ENCODE measurements at places on chromosomes 1 and 21.

GRCh38 chr1:108612496-108612895 is 48.4 kb downstream of the HENMT1 start:
- DNase-seq, result no peak

DNA sequence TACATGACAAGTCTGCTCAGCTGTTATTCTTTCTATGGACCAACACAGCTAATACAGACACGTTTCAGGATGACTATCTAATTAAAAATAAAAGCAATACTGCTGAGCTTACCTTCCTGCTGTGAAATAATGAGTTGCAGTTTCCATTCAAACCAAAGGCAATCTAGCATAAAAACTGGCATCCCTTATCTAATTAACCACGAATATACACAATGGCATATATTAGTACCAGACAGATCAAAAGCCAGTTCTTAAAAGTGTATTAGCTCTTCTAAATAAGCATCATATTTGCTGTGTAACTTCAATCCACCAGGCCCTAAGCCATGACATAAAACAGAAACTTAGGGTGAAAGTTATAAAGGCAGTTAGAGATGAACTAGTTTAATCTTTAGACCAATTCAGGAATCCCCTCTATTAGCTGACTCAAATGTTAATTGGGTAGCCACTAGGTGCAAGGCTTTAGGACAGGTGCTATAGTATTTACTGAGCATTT is 20.6 kb downstream of the TESK2 start:
- no peak for DNase-seq

GRCh38 chr1:200774311-200774710 is 35.6 kb downstream of the CAMSAP2 start:
- DNase-seq, result no peak

GRCh38 chr1:156961709-156962108 is 41.3 kb downstream of the LRRC71 start:
- DNase-seq, result no peak

- peak; percentile 93 for DNase-seq
Measured at GRCh38 chr1:66684353-66684752, 67.9 kb upstream of the DYNLT5 start.

GRCh38 chr21:42556476-42556875 is 42.8 kb downstream of the SLC37A1 start:
- DNase-seq, result no peak

DNA sequence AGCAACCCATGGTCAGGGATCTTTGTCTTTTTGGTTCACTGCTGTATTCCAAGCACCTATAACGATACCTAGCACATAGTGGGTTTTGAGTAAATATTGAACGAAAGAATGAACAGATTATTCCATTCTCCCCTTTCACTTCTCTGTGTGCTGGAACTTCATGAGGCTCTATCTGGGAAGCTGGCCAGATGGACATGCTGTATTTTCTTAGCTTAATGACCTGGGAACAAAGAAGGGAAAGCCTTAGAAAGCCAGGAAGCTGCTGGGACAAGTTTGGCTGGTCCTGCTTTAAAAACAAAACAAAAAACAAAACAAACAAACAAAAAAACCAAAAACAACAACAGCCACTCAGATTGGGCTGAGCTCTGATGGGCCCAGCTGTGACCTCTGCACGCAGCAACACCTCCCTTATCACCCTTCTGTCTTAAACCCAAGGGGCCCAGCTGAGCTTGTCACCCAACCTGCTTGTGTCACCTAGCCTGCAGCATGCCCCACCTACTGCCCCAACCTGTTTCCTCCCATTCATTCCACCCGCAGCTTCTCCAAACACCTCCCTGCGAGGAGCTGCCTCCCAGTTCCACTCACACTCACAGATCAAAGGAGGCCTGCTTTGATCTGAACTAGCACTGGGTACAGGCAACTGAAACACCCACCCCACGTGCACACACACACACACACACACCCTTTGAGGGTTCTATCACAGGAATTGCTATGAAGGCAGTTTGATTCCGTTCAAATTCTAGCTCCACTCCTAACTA is 37.1 kb downstream of the SLC30A1 start:
- DNase-seq, result no peak

- no peak for DNase-seq
Measured at GRCh38 chr1:1197551-1198422, 8.6 kb downstream of the TNFRSF18 start.

GRCh38 chr1:169044971-169045370 is 61.5 kb upstream of the ATP1B1 start:
- DNase-seq, result no peak

DNA sequence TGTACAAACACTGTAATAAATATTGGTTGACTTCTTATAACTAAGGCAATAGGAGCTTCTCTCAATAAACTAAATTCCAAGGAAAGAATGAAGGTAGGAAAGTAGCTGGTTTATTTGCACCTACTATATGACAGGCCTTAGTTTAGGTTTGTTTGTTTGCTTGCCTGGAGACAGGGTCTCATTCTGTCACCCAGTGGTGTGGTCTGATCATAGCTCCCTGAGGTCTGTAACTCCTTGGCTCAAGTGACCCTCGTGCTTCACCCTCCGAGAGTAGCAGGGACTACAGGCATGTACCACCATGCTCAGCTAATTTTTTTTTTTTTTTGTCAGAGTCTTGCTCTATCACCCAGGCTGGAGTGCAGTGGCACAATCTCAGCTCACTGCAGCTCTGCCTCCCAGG is 1.9 kb upstream of the EDARADD start:
- DNase-seq, result no peak

GRCh38 chr1:216193839-216194443 is 229.3 kb downstream of the USH2A start:
- DNase-seq, result no peak

DNA sequence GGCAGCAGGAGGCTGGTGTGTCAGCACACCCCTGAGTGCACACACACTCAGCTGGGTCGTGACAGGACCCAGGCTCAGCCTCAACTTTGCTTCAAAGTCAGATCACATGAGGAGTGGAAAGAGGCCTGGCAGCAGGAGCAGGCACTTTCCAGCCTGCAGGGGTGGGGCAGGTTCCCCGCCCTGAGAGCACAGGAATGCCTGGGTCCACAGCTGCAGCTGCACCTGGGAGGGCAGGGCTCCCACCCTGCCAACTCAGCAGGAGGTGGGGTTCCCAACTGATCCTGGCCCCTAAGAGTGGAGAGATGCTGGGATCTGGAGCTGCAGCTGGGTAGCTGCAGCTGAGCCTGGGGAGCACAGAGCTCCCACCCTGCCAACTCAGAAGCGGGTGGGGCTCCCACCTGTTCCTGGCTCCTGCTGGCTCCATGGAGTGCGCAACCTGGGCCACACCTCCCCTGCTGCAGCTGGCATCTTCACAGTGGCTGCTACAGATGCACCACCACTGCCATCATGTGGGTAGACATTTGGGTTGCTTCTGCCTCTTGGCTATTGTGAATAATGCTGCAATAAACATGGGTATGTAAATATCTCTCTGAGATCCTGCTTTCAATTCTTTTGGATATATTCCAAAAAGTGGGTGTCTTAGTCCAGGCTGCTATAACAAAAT is 415.4 kb downstream of the TTLL7 start:
- DNase-seq, result peak; percentile 9

DNA sequence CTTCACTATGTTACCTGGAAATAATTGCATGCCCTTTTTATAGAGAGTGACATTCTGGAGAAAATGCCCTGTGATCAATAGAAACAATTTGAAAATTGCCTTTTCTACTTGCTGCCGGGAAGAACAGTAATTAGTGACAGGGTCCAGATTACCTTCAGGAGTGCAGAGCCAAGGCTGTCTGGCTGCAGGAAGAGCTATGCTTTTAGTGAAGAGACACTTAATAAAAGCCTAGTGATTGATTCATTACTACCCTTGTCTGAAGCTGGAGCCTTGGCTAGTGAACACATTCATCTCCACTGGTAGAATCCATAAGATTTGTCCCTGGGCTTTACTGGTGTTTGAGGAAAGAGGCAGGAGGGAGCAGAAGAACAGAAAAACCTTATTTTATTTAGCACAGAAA is 12.9 kb upstream of the DNASE2B start:
- no peak for DNase-seq

- DNase-seq, result no peak
Measured at GRCh38 chr1:173337126-173337525, 130.0 kb upstream of the TNFSF4 start.

GRCh38 chr21:28523367-28523766 is 469.3 kb downstream of the LTN1 start:
- no peak for DNase-seq

GRCh38 chr1:46577671-46578070 is 26.2 kb upstream of the KNCN start:
- no peak for DNase-seq

DNA sequence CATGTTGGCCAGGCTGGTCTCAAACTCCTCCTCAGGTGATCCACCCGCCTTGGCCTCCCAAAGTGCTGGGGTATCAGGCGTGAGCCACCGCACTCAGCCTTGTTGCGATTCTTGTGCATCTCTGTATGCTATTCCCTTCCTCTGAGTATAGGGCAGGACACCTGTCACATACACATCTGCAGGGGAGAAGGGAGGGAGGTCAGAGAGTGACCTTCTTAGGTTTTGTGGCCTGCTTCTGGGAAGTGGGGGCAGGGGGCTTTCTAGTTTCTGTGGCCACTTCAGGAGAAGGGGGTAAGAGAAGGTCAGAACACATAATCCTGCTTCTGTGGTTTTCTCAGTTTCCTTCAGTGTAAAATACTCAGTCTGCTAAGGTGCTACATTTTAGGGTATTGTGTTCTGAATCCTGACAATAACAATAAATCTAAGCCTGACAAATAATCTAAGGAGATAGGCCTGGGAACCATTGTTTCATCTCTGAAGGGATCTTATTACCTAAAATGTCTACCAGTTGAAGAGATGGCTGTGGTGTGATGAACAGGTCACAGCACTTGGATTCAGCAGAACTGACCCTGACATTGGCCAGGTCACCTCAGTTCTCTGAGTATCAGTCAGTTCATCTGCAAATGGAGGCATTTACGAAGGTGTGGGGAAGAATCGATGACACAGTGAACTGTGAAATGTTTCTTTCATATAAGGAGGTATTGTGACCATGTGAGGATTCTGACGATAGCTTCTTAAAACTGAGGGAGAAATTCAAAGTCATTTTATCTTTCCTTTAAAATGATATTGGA is 212.6 kb upstream of the L1TD1 start:
- DNase-seq, result no peak

DNA sequence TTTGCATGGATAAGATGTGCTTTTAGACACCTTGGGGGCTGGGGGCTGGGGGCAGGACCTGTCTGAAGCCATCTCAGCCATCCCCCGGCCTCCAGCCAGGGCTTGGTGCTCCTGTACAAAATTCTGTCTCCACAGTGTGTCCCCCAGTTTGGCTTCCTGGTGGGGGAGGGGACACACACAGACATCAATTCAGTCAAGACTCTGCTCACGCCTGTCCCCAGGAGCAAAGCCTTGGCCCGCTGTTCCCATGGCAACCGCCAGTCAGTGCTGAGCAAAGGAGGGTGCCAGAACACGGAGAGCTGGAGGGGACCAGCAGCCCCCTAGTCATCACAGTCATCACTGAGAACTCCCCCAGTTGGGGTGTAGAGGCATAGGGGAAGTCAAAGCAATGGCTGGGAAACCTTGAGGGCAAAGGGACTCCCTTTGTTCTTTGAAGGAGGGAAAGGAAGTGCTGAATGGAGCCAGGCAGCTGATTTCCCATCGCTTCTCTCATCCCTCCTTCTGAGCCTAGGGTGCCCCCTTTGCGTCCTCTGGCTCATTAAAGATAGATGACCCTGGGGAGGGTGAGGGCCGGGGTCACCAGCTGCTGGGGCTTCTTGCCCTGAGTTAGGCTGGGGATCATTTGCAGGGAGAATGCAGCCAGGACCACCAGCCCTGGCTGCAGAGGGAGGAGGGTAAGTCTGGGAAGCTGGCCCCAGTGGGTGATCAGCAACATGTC is 134.9 kb upstream of the IPO9 start:
- DNase-seq, result no peak

DNA sequence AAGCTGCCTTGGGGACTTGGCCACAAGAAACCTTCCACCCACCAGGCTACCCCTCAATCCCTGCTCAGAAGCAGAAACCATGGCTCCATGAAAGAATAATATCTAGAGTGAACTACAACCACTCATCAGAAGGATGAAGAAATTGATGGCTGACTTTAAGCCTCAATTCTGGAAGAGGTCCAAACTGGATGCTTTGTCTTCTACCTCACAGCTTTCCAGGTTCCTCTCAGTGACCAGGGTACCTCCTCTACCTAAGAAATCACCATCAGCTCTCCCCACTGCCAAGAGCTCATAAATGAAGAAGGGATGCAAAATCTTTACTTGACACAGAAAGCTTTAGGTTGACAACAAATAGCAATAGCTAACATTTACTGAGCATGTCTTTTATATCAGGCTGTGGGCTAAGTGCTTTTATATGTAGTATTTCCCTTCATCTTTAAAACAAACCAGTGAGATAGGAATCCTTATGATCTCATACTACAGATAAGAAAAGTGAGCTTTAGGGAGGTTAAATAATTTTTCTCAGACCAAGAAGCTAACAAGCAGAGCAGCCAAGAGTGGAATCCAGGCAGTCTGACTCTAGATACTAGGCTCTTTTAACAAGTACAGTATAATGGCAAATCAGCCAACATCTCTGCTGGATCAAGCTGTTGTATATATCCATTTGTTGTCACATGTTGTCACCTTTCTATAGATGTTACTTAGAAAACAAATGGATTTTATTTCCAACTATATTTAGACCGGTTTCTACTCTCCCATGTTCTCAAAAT is 243.0 kb upstream of the SGIP1 start:
- no peak for DNase-seq

Measured in NCI-H526 treated with DMSO at 0.1 percent for 48 hours (cell line).